ENCODE measurements at places on chromosomes 12 and 14.

DNA sequence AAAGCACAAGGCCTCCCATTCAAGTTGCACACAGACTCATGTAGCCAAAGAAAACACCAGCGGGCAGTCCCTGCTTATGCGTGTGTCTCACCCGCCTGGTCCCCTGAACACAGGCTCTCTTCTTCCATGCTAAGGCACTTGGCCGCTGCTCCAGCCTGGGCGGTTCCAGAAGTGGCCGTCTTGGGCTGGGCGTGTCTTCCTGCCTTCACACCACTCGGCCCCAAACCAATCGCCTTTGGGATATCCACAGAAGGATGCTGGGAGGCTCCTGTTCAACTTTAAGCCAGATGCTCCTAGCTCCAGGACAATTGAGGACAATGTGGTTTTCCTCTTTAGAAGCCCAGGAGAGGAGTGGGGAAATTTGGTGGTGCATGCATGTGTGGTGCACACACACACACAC lies 2.2 kb downstream of the SCARB1 start:
- no peak for DNase-seq

- DNase-seq, result no peak
These were observed 4.4 kb upstream of the CRACR2A start for GRCh38 chr12:3757261-3757660.

- DNase-seq, result no peak
These were observed 9.9 kb upstream of the DYNC1H1 start for GRCh38 chr14:101954501-101954900.

- DNase-seq, result no peak
These were observed 656.7 kb downstream of the MED13L start for GRCh38 chr12:115620816-115621215.

- no peak for DNase-seq
These were observed 6.0 kb downstream of the STAT6 start for GRCh38 chr12:57105011-57105753.

DNA sequence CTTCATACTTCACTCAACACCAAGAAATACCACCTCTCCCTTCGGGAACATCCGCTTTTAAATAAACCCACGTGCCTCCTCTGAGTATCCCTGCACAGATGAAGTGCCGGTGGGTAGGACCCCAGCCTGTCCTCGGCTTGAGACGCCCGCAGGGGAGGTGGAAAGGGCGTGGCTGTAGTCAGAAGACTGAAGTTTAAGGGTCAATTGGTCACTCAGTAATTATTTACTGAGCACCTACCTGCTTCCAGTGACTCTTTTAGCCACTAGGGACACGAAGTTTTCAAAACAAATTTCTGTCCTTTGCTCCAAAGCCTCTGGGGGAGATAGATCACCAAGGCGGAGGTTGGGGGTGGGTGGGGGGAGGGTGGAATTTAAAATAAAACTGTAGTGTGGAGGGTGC lies 309.4 kb downstream of the VRK1 start:
- DNase-seq, result no peak

DNA sequence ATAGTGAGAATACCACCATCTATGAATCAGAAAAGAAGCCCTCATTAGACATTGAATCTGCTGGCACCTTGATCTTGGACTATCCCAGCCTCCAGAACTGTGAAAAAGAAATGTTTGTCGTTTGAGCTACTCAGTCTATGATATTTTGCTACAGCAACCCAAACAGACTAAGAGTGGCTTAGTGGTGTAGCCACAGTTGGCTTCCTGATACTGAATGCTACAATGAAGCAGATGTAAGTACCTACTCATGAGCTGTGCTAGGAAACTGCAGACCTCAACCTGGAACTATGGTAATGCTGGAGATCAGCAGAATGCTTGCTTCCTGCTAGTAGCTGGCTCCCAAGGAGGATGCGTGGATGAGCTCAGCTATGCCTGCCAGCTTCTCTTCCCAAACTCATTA lies 268.6 kb upstream of the CRY1 start:
- no peak for DNase-seq

DNA sequence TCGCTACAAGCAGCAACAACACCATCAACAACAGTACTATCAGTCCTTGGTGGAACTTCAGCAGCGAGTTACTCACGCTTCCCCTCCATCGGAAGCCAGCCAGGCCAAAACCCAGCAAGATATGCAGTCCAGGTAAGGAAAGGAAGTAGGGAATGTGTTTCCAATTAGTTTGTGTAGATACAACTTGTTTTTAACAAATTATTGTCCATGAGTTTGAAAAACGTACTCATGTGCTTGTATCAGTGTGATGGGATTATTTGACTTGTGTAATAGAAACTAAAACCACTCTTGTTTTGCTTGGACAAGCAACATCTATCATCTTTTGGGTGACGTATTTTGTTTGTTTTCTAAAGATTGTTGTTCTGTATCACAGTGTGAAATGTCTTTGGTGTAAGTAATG lies 137.9 kb downstream of the NAV3 start:
- no peak for DNase-seq

- DNase-seq, result no peak
These were observed 42.2 kb upstream of the LDHB start for GRCh38 chr12:21699851-21700250.

DNA sequence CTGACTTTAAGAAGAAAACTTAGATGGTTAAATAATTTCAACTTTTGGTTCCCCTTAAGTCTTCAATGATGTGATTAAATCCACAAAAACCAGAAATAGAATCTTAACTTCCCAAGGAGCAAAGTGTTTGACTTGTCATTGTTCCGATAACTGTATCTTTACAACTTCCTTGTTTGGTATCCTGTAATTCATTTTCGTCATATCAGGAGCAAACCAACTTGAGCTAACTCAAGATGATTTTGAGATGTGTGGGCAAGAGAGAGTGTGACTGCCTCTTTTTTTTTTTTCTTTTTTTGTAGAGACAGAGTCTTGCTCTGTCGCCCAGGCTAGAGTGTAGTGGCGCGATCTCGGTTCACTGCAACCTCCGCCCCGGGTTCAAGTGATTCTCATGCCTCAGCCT lies 25.3 kb downstream of the DRAM1 start:
- no peak for DNase-seq

GRCh38 chr12:52350786-52351185 lies 16.5 kb downstream of the KRT85 start:
- no peak for DNase-seq

GRCh38 chr12:130253866-130254265 lies 83.8 kb upstream of the PIWIL1 start:
- no peak for DNase-seq

- DNase-seq, result no peak
These were observed 1136.7 kb downstream of the TMEM121 start for GRCh38 chr14:106662936-106663550.

DNA sequence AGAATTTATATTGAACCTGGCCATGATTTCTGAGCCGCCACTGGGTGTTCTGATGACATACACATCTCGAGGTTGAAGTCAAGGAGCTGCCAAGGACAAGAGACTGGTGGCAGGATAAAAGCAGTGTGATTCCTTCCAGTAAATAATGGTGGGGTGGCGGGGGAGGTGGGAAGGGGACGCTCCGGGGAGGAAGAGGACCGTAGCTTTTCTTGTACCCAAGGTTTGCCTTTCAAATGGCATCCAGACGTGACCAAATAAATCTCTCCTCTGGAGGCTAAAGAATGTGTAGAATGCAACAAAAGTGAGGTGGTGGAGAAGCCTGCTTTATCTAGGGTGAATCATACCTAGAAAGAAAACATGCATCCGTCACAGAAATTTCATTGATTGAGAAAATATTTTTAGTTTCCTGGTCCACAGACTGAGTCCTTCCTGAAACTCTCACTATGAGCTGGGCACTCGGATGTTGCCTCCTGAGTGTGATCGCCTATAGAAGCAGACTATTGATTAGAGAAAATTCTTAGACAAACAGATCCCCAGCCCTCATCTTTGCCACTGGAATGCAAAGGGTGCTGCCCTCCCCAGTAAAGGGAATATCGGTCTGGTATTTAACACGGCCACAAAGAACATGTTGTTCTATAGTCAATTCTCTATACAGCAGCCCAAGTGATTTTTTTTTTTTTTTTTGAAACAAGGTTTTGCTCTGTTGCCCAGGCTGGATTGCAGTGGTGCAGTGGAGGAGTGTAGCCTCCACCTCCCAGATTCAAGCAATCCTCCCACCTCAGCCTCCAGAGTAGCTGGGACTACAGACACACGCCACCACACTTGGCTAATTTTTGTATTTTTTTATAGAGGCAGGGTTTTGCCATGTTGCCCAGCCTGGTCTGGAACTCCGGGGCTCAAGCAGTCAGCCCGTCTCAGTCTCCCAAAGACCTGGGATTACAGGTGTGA lies 112.1 kb downstream of the DPF3 start:
- no peak for DNase-seq

GRCh38 chr14:75542588-75543091 lies 20.4 kb downstream of the BATF start:
- DNase-seq, result peak; percentile 54

GRCh38 chr12:3717283-3717898 lies 35.5 kb downstream of the CRACR2A start:
- DNase-seq, result no peak

DNA sequence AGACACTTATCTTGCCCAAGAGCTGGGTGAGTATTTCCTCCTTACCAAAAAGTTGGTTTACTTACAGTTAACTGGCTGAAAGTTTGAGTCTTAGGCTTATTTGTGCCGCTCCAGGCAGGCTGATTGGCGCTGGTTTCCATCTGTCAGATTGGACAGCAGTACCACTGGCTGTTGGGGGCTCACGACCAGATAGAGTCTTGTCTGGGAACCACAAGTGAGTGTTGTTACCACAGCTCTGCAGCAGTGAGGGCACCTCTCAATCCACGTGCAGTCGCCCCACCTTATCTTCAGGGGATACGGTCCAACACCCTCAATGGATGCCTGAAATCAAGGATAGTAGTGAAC lies 58.9 kb downstream of the DDX51 start:
- no peak for DNase-seq

DNA sequence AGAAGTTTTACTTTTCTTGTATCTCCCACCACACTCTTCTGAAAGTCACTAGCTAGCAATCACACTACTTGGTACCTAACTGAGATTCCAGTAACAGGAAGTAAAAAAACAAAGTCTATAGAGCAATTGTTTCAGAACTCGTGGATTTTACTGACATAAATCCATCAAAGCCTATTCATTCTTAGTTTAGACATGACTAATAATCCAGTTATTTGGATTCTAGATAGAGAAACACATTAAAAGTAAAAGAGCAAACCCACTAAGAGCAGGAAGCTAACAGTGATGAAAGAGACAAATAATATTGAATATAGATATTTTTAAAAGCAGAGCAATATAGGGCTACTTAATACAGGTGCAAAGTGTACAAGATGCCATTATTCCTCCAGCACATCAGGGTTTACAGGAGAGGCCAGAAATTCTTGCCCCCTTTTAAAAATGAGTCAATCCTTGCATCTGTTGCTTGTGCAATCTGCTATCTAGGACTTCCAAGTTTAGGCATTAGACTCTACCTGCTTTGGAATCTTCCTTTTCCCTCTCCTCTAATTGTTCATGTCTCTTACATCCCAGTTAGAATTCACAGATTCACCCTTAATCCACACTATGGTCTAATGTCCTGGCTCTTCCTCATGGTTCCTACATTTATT lies 6.0 kb downstream of the HEATR5A start:
- no peak for DNase-seq

DNA sequence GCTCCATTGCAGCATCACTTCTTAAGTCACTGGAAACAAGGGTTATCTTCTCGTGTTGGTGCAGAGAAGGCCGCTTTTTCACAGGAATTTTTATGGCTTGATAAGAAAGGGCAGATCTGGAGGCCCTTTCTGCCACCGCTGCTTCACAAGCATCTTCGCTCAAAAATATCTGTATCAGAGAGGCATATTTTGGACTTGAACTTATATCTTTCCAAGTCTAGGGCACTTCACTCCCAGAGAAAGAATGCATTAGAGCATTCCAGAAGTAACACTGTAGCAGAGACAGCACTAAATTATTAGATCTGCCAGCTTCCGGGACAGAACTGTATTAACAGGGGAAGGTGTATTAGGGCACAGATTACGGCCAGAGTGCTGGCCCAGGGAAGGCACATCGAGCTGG lies 151.7 kb upstream of the AMIGO2 start:
- no peak for DNase-seq

GRCh38 chr12:132559652-132560363 lies 50.6 kb downstream of the LRCOL1 start:
- DNase-seq, result no peak

DNA sequence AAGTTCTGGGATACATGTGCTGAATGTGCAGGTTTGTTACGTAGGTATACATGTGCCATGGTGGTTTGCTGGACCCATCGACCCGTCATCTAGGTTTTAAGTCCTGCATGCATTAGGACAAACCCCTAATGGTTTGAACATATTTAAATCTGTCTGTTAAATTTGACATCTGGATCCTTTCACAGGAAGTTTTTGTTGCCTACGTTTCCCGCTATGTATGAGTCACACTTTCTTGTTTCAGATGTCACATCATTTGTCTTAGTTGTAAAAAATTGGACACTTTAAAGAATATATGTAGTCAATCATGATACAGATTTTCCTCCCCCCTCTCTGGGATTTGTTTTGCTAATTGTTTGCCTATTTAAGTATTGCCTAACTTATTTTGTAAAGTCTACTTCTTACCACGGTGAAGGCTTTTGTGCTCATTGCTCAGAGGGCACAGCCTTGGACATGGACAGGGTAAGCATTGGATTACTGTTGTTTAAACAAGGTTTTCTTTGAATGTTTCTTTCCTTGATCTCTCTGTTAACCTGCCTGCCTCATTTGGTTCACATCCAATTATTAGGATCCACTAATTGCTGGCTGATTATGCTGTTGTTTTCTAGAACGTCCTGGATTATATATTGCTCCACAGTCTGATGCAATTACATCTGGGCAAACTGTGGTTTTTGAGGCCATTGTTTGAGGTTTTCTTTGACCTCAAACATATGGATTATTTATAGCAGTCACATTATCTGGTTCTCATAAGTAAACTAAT lies 1441.4 kb downstream of the AACS start:
- DNase-seq, result no peak

DNA sequence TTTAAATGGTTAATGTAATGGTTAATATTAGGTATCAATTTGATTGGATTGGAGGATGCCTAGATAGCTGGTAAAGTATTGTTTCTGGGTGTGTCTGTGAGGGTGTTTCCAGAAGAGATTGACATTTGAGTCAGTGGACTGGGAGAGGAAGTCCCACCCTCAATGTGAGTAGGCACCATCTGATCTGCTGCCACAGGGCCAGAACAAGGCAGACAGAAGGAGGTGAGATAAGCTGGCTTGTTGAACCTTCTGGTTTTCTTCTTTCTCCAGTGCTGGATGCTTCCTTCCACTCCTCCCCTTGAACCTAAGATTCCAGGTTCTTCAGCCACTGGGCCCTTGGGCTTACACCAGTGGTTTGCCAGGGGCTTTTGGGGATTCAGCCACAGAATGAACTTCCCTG lies 756.5 kb upstream of the LRFN5 start:
- no peak for DNase-seq

DNA sequence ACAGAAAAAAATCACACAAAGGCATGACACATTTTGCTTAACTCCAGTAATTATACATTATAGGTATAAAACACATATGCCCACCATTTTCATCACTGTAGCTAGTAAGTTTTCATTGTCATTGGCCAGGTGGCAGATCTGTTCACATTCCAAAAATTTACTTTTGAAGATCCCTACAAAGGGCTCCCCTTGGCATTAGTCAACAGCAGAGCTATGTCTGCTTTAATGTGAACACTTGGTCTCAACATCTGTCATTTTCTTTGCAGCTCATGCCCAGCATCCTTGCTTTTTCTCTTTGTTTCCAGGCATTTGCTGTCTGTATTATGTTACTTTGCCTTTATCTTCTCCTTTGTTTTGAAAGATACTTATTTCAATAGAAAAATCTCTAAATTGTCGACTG lies 519.1 kb upstream of the FOXG1 start:
- no peak for DNase-seq
